Nucleus accumbens (tissue), 56 donors: ENCODE measurements at places on chromosomes 3 and 15.

- no peak for DNase-seq
Measured at GRCh38 chr3:186517218-186517617, 27.0 kb downstream of the CRYGS start.

- peak; percentile 68 for DNase-seq
Measured at GRCh38 chr3:124770336-124771082, 40.3 kb downstream of the UMPS start.

GRCh38 chr3:78870484-78870883, 897.3 kb downstream of the ROBO1 start:
- DNase-seq: no peak

DNA sequence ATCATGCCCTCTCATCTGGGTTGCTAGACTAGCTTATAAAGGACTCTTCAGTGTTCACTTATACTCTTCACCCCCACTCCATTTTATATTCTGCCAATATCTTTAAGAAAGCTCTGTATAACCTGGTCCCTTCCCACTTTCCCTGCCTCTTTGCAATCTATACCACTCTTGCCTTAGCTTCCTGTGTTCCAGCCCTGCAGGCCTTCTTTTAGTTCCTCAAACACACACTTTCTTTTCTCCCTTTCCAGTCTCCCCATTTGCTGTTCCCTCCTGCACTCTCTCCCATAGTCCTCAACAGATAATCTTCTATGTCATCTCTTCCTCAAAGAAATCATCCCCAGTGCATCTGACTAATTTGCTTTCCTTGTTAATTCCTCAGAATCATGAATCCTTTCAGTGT, 28.7 kb downstream of the SENP8 start:
- DNase-seq: no peak

GRCh38 chr3:175185903-175186302, 326.8 kb downstream of the NAALADL2 start:
- no peak for DNase-seq

- DNase-seq: no peak
Measured at GRCh38 chr15:48402427-48403177, 71.4 kb downstream of the DUT start.

DNA sequence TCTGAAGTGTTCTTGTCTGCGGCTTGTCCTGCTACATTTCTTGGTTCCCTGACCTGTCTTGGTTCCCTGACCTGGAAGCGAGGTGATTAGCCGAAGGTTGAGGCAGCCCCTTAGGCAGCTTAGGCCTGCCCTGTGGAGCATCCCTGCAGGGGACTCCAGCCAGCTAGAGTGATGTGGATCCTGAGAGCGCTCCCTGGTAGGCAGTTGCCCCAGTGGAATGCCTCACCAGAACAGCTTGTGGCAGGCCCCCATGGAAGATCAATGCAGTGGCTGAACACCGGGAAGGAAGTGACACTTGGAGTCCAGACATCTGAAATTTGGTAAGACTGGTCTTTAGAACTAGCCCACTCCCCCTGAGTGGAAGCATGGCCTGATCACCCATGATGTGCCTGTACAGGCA, 5.5 kb upstream of the ROBO1 start:
- no peak for DNase-seq

GRCh38 chr15:101183226-101183930, 68.5 kb downstream of the CHSY1 start:
- DNase-seq: peak; percentile 36

DNA sequence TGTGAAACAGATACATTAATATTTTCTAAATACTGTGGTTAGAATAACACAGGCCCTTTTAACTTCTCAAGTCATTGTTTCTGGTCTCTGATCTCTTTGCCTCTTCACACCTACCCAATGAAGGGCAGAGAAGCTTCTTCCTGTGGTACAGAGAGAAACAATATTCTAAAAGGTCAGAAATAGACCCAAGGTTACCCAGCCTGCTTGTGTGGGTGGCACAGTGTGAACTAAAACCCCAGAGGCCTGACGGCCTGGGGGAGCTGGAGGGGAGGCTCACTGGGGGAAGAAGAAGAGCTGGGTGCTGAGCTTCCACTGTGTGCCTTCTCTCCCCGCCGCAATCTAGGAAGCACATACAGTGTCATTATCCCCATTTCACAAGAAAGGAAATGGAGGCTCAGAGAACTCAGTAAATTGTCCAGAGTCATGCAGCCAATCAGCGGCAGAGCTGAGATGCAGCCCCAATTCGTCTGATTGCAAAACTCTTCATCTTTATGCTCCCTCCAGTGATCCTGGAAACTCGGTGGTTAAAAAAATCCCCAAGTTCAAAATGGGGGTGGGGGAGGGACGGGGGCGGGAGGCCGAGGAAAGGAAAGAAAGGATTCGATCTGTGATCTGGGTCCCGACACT, 64.1 kb upstream of the HEG1 start:
- no peak for DNase-seq

GRCh38 chr3:11226042-11226370, 46.2 kb upstream of the ATG7 start:
- no peak for DNase-seq

- no peak for DNase-seq
Measured at GRCh38 chr3:188488801-188489200, 334.8 kb downstream of the LPP start.

DNA sequence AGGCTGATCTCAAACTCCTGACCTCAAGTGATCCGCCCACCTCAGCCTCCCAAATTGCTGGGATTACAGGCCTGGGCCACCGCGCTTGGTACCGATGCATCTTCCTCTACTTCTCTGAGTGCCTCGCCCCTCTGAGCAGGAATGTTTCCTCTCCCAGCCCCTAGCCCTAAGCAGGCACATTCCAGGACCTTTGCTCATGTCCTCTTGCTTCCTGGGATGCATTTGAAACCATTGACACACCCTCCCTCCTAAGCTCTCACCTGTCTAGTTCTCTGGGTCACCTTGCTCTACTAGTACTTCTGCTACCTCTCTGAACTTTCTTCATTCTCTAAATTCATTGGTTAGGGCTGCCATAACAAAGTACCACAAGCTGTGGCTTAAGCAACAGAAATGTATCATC, 17.9 kb upstream of the UACA start:
- DNase-seq: no peak

- DNase-seq: no peak
Measured at GRCh38 chr3:105513042-105513441, 146.3 kb downstream of the ALCAM start.

DNA sequence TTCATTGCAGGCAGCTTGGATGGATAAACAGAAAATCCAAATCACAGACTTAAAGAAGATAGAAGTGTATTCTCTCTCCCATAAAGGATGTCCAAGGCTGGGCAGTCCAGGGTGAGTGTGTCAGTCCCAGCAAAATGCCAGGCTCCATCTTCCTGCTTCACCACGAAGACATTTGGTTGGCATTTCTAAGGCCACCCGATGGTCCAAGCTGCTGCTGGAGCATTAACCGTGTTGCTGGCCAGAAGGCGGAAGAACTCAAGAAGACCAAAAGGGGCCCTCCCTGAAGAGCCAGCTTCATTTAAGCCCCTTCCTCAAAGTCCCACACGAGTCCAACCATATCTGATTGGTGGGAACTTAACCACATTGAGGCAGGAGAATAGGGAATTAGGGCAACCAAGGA, 3.0 kb upstream of the CYP11A1 start:
- no peak for DNase-seq

DNA sequence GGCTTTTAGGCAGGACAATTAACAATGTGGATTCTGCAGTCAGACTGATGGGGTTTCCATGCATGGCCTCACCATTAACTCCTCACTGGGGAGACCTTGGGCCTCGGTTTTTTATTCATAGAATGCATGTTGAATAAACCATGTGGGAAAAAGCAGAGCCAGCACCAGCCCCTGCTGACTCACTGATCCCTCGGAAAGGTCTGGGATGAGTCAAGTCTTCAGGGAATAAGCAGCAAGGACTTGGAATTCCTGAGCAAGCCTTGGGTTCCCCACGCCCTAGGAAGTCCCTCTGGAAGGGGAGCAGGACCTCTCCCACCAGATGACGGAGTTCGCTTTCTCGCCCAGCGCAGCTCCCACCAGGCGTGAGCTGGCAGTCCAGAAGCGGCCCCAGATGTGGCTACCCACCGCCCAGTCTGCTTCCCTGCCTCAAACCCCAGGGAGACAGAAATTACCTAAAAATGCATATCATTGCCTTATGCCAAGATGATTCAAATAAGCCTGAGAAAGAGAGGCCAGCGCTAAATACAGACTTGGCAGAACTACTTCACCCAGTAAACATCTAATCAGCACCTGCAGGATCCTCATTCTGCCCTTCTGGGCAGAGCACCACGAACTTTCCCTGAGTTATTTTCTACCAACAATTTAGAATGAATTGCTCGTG, 45.4 kb downstream of the BTD start:
- no peak for DNase-seq

DNA sequence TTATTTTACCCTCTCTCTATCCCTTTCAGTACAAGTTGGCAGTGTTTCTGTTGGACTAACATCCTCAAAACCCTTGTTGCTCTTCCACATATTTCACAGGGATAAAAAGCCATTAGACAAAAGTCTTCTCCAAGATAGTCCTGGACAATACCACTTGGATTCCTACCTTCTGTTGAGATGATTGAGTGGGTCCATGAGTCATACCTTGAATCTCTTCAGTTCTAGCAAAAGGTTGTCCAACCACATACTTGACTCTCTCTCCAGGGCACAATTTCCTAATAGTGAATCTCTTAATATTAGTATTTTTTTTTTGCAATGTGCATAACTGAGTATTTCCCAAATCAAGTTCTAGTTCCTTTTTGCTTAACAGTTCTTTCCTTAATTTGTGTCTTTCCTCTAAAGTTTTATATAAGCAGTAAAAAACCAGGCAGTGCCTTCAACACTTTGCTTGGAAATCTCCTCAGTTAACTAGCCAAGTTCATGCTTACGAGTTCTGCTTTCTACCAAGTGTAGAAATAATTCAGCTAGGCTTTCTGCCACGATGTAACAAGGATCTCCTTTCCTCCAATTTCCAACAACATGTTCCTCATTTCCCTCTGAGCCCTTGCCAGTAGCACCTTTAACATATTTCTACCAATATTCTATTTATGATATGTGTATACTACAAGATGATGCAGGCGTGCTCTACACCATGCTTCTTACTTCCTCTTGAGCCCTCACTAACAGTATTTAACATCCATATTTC, 68.3 kb upstream of the NEO1 start:
- no peak for DNase-seq

DNA sequence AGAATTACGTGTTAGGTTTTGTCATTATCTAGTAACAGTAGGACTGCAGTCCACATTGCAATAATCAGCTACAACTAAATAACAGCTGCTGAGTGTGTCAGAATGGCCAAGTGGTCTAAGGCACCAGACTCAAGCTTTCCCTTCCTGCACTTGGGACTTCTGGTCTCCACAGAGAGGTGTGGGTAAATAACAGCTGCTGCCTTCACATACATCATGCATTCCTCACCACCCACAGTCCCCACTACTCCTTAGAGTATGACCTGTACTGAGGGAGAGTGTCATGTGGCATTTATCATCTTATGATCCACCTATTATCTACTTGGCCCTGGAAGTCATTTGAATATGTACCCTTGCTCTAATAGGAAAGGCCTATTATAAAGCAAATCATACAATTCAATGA, 22.2 kb upstream of the ZMAT3 start:
- no peak for DNase-seq

DNA sequence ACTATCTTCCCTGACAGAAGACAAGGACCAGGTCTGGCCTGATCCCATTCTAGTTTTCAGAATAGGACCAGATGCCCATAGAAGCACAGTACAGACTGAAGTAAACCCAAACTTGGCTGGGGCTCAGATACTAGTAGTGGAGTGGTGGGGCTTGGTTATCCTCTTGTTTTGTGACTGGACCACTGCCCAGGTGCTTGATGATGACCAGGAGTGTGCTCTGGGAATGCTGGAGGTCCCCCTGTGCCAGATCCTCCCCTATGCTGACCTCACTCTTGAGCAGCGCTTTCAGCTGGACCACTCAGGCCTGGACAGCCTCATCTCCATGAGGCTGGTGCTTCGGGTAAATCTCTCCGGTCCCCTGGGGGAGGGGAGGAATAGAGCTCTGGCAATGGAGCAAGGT, 36.3 kb downstream of the ESYT3 start:
- DNase-seq: no peak

GRCh38 chr3:103052236-103052830, 617.5 kb downstream of the ZPLD1 start:
- DNase-seq: no peak

DNA sequence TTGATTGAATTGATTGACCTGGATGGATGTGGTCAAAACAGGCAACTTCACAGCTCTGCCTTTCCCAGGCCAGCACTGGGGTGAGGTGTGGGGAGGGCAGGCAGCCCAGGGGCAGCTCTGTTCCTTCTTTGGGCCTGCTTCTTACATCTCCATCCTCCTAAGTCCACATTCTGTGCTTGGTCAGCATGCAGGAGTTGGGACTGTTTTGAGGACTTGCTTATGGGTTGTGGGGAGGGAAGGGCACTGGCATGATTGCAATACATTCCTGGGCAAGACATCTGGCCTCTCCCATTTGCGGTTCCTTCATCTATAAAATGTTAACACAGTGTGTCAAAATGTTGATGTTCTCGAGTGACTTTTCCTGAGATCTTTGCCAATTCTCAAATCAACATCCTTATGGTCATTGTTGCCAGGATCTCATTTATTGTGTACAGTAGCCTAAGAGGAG, 84.1 kb downstream of the ST6GAL1 start:
- DNase-seq: no peak

DNA sequence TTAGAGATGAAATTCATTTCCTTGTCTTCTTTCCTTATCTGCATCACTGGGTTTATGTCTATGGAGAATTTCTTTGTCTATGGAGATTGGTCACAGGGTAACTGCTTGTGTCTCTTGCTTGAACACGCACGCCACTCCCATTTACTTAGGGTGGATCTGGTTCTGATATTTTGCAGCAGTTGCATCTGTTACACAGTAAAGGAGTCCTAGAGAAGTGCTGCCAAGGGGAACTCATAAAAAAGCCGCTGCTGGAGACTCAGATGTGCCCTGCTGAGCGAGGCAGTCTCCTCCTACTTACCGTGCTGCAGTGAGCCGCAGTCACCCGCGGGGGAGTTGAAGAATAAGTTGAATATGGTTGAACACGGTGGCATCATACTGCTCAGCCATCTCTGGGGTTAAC, 105.2 kb upstream of the KLHL25 start:
- DNase-seq: no peak
